ENCODE measurements at places on chromosomes 1 and 21. TPM values are rescaled to one million over a fixed set of nuclear protein-coding genes. Genes with fewer than 3 reads are reported as not detected.

EXTL1 gene
- 1.5 TPM for polyA plus RNA-seq

ZNF593OS gene
- polyA plus RNA-seq, result 0.60 TPM

OR10J1 gene
- polyA plus RNA-seq, result not detected

PPFIA4 gene
- 5.8 TPM for polyA plus RNA-seq

CCDC181 gene
- polyA plus RNA-seq, result 12.9 TPM

ATP1A4 gene
- polyA plus RNA-seq, result not detected

ZBTB7B gene
- 13.8 TPM for polyA plus RNA-seq

FCMR gene
- 2.4 TPM for polyA plus RNA-seq

OR2T11 gene
- polyA plus RNA-seq, result not detected

ACTL8 gene
- not detected for polyA plus RNA-seq

EFNA3 gene
- 6.5 TPM for polyA plus RNA-seq

TMPRSS2 gene
- 35.3 TPM for polyA plus RNA-seq

MROH7 gene
- polyA plus RNA-seq, result 2.9 TPM
